Memory B cell (primary cell): ENCODE measurements at places on chromosomes 12 and 14.

GRCh38 chr12:66087365-66087943 is 43.1 kb downstream of the LLPH start:
- peak; percentile 37 for DNase-seq

DNA sequence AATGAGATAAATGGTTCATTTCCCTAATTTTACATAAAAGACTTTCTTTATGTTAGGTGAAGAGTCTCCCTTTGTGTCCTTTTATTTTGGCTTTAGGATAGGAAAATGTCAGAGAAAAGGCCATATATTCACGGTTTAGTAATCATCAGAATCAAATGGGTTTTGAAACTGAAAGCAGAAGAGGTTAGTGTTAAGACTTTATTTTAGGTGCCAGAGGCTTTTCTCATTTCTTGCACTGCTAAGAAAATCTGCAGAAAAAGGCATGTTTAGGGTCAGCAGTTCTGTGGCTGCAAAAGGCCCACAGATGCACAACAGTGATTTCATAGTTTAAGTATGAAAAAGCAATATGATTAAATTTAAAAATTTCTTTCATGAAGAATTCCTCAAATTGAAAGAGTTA is 80.4 kb upstream of the SINHCAF start:
- no peak for DNase-seq

DNA sequence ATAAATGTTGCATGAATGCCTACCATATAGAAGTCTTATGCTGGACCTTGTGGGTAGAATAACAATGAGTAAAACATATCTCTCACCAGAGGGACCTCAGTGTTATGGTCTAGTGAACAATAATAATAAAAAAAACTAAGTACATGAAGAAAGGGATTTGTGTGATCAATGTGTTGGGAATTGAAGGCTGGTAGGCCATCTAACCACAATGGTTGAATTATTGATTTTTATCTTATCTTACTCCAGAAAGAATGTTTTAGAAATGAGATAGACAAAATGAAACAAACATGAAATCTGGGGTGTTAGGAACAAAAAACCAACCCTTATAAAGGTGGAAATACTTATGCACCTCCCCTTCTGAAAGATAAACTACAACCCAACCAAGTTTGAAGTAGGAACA is 243.9 kb upstream of the LRIG3 start:
- DNase-seq = no peak

DNA sequence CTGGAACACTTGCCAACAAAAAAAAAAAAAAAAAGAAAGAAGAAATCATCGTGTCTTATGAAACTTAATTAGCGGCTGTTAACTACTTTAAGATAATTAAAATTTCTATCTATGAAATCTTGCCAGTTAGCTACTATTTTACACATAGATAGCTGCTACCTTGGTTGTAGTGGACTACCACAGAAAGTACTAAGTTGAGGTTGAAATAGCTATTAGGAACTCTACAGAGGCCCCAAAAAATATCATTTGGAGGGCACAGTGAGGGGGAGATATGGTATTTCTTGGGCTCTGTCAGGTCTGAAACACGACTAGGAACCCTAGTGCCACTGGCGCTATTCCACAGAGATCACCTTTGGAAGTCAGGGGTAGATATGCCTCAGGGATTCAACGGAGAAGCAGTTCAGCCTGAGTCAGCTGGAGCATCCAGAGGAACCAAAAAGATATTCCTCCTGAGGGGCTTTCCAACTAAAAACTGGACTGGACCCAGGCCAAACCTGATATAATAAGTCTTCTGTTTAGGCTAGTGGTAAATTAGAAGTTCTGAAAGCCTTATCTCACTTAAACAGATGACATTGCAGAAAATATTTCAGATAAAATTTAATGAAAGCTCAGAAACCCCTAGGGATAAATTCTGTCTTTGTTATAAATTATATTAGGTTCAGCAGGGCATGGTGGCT is 126.1 kb downstream of the EPS8 start:
- DNase-seq = no peak

DNA sequence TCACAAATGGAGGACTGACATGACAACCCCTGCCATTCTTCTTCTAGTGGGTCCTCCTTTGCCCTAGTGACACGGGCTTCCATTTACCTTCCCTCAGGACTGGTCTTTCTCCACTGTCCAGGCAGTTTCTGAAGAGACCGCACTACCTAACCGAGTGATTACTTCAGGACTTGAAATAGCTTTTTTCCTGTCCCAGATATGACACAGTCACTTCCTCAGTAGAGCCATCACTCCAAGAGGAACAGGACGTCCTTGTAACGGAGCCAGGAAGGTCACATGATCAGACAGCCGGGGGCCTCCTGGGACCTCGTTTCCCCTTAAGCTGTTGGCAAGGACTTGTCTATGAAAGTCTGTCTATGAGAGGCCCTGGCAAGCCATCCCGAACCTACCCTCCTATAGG is 62.3 kb downstream of the FOS start:
- no peak for DNase-seq

DNA sequence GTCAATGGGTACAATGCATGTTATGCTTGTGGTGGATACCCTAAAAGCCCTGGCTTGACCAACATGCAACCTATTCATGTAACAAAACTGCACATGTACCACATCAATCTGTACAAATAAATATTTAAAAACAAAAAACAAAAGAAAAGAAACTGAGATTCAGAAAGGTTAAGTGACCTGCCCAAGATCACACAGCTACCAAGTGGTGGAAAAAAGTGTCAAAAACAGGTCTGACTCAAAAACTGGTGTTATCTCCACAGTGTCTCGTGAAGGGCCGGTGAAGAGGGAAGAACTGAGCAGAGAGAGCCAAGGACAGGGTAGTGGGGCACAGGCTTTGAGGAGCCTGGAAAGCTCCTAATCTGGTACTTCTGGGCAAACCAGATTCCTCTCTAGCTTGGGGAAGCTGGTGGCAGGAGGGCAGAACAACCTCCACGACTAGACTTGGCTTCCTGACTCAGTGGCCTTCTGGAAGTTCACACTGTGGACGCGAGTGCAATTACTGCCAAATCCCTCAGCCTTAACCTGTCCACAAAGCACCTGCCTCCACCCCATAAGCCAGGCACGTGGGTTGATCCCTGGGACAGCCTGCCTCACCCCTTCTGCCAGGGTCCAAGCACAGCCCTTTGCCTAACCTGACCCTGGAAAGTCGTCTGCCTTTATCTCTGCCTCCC is 15.6 kb downstream of the ZBTB39 start:
- no peak for DNase-seq
